ENCODE measurements at places on chromosomes 5 and 9.

- DNase-seq: no peak
Observed at GRCh38 chr9:120258096-120258495, 321.9 kb downstream of the CDK5RAP2 start.

DNA sequence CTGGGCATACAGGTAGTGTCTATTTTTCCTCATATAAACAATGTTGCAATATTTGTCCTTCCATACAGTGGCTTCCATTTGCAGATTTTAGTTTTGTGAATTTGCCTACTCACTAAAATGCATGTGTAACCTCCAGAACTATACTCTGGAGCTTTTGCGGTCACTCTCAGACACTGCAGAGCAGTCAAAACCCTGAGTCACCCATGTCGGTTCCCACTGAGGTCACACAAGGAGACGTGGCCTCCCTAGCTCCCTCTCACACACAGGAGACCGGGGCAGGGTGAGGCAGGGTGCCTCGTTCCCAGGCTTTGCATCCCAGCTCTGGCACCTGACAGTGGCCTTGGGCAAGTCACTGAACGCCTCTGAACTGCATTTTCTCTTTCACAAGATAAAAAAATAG, 55.5 kb upstream of the ZNF354A start:
- no peak for DNase-seq

DNA sequence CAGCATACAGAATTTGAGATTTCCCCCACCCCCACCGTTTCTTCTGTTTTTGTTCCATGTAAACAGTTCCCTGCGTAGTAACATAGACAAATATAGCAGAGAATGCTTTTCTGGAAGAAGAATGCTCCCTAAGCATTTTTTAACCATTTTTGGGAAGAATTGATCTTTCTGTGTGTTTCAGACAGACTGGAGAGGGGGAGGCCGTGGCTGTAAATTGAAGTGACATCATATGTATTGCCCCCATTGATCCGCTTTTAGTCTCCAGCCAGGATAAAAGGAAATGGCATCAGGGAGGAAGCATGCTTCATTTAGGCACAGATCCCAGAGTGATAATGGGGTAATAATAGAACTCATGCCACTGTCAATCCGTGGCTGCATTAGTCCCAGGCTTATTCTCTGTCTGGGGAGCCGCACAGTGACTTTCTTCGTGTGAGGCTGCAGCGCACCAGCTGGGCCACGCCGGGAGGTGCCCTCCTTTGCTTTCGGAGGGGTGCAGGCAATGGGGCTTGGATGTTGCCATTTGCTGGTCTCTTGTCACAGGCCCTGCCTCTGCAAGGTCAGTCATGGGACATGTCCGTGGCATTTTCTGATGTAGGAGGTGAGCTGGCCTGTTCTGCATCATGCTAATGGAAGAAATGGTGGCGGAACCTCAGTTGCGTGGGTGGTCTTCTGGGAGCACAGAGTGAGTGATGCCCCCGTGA, 261.5 kb downstream of the FANCC start:
- DNase-seq: no peak

DNA sequence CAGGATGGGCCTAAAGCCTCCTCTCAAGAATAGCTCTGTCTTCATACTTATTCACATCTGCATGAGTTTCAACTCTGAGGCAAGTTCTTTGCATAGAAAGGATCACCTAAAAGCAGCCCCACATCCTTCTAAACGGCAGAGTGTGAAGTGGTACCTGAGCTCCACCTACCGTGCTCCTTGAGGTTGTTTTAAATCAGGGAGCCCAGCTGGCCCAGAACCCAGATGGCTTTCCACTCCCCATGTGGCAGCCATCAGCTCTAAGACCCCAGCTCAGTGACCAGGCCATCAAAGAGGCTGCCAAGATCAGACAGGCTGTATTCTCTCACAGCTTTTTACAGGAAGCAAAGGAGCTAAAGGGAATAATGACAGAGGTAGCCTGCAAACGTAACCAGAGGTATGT, 299.3 kb downstream of the RASEF start:
- no peak for DNase-seq

- DNase-seq: no peak
Observed at GRCh38 chr5:33271606-33272005, 169.2 kb upstream of the TARS1 start.

DNA sequence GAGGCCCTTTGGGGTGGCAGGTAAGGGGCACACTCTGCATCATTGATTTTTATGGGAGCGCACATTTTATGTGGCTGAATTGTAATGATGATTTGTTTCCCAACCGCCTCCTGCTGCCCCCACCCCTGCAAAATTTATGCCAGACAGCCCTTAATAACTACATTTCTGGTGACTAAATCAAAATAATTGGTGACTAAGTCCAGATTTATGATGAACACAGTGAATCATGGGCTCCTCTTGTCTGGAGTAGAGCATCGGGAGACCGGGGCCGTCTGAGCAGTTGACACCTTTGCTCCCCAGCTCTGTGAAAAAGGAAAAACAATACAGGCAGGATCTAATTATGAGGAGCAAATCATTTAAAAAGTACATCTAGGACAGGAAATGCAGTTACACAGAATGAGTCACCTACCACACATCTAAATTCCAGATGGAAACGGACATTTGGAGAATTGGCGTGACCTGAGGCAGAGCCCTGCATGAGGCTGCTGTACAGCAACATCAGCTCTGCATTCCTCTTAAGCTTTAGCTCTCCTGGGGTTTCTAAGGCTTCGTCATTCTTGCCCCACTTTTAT, 58.9 kb downstream of the DOCK2 start:
- DNase-seq: no peak

GRCh38 chr5:94199566-94199965, 418.8 kb downstream of the KIAA0825 start:
- no peak for DNase-seq

DNA sequence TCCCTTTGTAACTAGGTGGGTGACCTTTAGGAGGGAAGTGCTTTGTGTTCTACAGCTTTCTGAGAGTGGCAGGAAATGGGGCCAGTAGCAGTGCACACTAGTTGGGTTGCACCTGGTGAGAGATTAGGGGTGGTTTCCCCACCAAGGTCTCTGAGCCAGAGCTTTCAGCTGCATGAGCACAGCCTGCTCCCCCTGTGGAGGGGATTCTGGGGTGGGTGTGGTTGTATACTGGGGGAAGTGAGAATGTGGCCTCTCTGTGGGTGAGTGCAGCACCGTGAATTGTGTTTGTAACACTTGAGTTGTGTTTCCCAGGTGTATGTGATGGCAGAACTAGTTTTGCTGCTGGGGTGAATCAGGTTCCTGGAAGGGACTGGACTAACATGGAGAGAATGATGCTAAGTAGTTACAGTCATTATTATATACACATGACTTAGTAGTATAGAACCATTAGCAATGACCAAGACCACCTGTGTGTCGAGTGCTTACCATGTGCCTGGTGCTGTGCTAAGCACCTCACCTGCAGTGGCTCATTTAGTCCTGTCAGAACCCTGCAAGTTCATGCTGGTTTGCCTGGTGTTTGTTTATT, 11.8 kb upstream of the CXXC5 start:
- peak; percentile 54 for DNase-seq

GRCh38 chr9:99823681-99824377, 2.1 kb downstream of the NR4A3 start:
- DNase-seq: peak; percentile 71

DNA sequence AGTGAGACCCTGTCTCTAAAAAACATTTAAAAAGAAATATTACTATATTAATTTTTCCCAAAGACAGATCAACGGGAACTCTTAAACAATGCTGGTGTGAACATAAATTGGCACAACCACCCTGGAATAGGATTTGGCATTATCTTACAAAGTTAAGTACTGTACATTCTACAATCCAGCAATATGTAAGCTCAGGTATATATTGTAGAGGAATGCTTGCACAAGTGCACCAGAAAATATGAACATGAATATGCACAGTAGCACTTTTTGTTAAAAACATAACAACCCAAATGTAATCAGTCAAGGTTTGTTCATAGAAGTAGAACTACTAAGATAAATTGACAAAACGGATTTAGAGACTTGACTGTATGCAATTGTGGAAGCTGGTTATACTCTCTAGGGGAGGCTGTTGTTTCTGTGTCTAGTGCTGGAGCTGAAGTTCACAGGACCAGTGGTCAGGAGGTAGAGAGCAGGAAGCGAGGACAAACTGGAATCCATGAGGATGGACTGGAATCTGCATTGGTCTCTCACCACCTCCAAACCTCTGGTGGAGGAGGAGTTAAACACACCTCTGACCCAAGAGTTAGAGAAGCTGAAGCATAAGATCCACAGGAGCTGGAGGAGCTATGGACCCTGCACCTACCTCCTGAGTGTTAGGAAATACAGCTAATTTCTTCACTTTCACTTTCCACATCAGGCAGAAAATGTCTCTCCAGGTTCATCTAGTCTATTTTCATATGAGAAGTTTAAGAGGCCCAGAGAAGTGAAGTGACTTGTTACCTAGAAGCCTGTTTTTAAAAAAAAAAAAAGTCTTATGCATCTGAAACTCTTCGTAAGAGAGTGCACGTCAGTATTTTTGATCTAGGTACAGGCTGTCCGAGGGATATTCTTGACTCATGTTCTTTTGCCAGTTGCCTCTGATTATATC, 20.3 kb upstream of the RIC1 start:
- peak; percentile 15 for DNase-seq

- DNase-seq: no peak
Observed at GRCh38 chr9:110575169-110575568, 4.4 kb downstream of the SVEP1 start.

DNA sequence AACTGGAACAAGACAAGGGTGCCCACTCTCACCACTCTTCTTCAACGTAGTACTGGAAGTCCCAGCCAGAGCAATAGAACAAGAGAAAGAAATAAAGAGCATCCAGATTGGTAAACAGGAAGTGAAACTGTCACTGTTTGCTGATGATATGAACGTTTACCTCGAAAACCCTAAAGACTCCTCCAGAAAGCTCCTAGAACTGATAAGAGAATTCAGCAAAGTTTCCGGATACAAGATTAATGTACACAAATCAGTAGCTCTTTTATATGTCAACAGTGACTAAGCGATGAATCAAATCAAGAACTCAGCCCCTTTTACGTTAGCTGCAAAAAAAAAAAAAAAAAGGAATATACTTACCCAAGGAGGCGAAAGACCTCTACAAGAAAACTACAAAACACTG, 306.6 kb downstream of the PLK2 start:
- DNase-seq: no peak

DNA sequence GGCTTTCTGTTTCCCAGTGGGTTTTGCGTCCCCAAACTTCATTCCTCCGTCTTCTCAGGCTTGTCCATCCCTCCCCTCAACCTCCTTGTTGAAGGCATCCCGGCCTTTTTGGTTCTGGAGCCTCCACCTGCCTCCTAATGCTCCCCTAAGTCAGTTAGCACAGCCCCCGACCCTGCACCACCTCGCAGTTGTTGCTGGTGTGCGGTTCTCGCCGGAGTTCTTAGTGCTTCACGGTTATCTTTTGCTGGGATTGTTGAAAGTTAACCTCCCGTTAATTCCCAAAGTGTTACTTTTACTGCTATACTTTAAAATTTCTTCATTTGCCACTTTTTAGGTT, 447 bp downstream of the UBLCP1 start:
- peak; percentile 44 for DNase-seq

- no peak for DNase-seq
Observed at GRCh38 chr9:128358861-128359260, 12.3 kb upstream of the URM1 start.

DNA sequence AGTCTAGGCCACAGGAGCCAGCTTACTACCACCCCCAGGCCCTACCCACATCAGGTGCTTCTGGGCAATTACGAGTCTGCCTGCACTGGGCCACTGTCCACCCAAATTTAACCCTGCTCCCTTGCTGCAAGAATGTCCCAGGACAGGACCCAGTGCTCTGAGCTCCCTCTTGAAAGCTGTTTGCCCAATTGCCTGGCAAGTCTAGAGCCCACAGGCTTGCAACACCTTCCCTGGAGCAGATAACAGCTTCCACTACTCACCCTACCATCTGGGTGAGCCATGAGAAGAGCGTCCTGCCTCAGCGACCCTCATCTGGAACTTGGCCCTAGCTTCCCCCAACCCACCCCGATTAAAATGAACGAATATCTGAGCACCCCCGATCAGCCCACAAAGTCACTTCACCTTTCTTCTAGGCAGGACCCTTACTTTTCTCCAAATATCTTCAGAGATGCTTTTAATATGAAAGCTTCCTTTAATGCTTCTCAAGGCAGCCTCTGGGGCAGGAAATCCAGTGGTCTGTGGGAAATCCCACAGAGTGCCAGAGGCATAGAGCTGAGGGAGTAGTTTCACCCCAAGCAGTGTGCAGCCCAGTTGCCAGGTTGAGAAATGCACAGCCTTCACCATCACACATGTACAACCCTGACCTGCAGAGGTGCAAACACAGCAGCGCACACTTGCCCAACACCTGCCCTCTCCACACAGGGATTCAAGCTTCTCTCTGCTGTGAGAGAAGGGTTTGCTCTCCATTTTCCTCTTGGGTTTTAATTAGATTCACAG, 10.6 kb downstream of the ACSL6 start:
- DNase-seq: peak; percentile 42

Measured in stimulated activated naive CD4-positive, alpha-beta T cell (primary cell).